ENCODE measurements at places on chromosomes 4 and X. TPM values are rescaled to one million over a fixed set of nuclear protein-coding genes. Genes with fewer than 3 reads are reported as not detected.

DNA sequence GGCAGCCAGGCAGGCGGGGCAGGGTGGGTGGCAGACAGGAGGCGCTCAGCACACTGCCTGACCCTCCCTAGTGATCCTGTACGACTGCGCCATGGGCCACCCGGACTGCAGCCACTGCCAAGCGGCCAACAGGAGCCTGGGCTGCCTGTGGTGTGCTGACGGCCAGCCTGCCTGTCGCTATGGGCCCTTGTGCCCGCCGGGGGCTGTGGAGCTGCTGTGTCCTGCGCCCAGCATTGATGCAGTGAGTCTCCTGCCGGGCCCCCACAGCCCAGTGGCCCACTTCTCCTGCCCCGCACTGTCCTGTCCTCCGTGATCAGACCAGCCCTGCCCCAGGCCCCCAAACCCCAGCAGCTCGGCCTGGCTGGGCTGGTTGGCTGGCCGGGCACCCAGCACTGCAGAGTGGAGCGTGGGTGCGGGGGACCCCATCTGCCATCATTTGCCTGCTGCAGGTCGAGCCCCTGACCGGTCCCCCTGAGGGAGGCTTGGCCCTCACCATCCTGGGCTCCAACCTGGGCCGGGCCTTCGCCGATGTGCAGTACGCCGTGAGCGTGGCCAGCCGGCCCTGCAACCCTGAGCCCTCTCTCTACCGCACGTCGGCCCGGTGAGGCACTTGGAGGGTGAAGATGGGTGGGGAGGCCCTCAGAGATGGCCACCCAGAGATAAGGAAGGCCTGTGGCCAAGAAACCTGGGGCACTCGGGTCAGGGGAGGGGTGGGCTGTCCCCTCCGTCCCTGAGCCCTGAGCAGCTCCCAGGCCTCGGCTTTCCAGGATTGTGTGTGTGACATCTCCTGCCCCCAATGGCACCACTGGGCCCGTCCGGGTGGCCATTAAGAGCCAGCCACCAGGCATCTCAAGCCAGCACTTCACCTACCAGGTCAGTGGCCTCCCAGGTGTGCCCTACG lies 7.6 kb downstream of the PLXNB3 start:
- DNase-seq, result peak; percentile 3

DNA sequence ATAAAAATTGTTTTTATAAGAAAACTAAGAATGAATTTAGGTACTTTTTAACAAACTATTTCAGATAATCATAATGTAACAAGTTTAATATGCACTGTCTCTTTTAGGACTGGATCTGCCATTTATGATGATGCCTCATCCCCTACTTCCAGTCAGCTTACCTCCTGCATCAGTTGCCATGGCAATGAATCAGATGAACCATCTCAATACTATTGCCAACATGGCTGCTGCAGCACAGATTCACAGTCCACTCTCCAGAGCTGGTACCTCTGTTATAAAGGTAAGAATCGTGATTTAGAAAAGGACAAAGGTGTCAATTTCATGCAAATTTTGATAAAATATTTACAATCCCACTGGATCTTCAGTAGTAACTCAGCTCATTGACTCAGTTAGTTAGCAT lies 566.2 kb downstream of the DACH2 start:
- DNase-seq, result no peak

DNA sequence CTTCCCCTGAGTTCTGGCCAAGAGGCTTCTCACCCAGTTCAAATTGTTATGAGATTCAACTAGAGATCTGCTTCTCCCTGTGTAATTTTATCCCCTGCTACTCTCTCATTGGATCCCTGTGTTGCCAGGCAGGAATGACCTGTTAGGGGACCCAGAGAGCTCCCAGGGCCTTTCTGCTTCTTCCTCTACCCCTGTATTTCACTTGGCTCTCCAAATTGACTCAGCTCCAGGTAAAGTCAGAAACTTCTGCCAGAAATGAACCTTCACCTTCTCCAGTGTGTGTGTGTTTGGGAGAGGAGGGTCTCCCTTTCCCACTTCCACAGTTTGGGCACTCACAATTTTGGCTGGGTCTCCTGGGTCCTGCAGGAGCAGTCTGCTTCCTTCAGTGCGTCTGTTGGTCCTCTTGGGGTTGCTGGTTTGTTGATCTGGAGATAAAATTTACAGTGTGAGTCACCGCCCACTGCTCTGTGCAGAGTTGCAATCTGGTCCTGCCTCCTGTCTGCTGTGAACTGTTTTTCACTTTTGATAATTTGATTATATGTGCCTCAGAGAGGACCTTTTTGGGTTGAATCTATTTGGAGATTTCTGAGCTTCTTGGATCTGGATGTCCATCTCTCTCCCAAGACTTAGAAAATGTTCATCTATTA lies 112.4 kb upstream of the EDA2R start:
- DNase-seq, result no peak

Gene CENPVL2
- total RNA-seq, result not detected

Data from left colon (tissue), 2 donors.